ENCODE measurements at places on chromosomes 13 and 19.

DNA sequence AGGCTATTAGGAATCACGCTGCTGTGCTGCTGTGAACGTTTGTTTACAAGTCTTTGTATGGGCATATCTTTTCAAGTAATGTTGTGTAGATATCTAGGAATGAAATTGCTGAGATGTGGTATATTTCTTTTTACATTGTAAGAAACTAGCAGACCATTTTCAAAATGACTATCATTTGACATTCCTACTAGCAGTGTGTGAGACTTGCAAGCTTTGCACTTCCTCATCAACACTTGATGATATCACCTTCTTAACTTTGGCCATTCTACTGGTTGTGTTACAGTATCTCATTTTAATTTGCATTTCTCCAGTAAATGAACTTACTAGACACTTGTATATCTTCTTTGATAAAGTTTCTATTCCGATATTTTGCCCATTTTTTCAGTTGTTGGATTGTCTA is 12.1 kb downstream of the METTL21C start:
- no peak for DNase-seq

DNA sequence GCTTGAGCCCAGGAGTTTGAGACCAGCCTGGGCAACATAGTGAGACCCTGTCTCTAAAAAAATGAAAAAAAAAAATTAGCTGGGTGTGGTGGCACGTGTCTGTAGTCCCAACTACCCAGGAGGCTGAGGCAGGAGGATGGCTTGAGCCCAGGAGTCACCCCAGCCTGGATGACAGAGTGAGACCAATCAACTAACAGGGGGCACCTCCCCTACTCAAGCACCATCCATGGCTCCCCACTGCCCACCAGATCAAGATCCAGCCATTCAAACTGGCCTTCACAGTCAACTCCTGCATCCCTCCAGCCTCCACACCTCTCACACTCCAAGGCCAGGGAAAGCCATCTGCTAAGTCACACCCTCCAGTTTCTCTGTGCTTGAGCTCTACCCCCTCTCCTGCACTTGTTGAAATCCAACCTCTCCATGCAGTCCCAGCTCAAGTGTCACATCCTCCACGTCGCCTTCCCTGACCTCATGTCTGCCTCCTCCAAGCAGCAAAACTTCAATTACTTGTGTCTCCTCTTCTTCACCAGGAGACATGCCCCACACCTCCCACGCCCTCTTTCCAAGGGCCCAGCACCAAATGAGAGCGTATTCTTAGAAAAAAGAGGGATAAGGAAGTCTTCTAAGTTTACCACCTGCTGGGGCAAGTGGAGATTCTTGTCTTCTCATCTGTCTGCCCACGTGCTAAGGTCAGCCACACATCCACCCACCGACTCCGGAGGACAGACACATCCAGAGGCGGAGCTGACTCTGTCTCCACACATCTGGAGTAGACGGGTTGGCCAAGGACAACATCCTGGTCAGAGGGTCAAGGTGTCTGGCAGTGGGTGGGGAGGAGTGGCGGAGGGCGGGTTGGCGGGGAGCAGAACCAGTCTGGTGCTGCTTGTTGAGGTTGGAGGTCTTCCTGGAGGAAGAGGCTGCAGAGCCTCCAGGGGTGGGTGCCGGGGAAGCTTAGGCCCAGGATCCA is 974 bp upstream of the CYP4F22 start:
- DNase-seq: no peak

DNA sequence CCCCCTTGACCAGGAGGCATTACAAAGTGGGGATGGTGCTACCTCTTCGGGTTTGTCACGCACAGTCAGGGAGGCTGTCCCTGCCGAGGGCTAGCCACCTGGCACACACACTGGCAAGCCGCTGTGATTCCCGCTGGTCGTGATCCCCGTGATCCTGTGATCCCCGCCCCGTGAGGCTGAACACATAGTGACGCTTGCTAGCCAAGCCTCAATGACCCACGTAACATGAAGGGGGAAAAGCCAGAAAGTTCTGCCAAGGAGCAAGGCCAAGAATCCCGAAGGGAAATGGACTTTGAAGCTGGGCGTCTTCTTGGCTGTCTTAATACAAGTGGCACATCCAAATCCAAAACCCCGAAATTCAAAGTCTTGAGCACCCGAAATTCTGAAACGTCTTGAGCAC is 13.7 kb downstream of the LDLR start:
- no peak for DNase-seq

GRCh38 chr13:98384739-98385138 is 192.2 kb downstream of the STK24 start:
- no peak for DNase-seq

- DNase-seq: no peak
Observed at GRCh38 chr13:111082240-111082639, 32.9 kb upstream of the ARHGEF7 start.

- DNase-seq: no peak
Observed at GRCh38 chr13:79455331-79455730, 25.6 kb upstream of the NDFIP2 start.

GRCh38 chr13:30735025-30735871 is at the start of gene ALOX5AP:
ALOX5AP (plus strand) TSS chr13:30735543; CDS start chr13:30735606, 63 bp downstream.
- DNase-seq: no peak
